Mammary epithelial cell (primary cell): ENCODE measurements at places on chromosomes 13 and 19. TPM values are rescaled to one million over a fixed set of nuclear protein-coding genes. Genes with fewer than 3 reads are reported as not detected.

Gene PLIN4
- polyA plus RNA-seq, result 2.7 TPM

Gene PRTN3
- polyA plus RNA-seq, result not detected

Gene SIAH3
- polyA plus RNA-seq, result not detected

Gene KLK14
- 0.65 TPM for polyA plus RNA-seq

Gene FXYD1
- 0.17 TPM for polyA plus RNA-seq

Gene PRR36
- 0.01 TPM for polyA plus RNA-seq

Gene SLC5A5
- polyA plus RNA-seq, result not detected

Gene PSG1
- polyA plus RNA-seq, result 0.10 TPM

Gene SIGLECL1
- polyA plus RNA-seq, result not detected

Gene CDC37
- 348 TPM for polyA plus RNA-seq

Gene RFPL4A
- polyA plus RNA-seq, result not detected

Gene ZFP36
- polyA plus RNA-seq, result 10.4 TPM

Gene CLPTM1
- polyA plus RNA-seq, result 73.8 TPM

Gene DMKN
- polyA plus RNA-seq, result 212 TPM

Gene SUPT5H
- polyA plus RNA-seq, result 74.5 TPM

Gene SHANK1
- polyA plus RNA-seq, result 0.06 TPM

Gene JUND
- 30.0 TPM for polyA plus RNA-seq

Gene OVOL3
- polyA plus RNA-seq, result not detected

Gene RASGRP4
- polyA plus RNA-seq, result not detected

Gene MICU2
- polyA plus RNA-seq, result 22.9 TPM
